Activated T-helper 17 cell treated with anti-CD3 and anti-CD28 coated beads, Interleukin-2, amount 50 U/mL, for 72 hours (primary cell): ENCODE measurements at places on chromosomes 6 and 20.

DNA sequence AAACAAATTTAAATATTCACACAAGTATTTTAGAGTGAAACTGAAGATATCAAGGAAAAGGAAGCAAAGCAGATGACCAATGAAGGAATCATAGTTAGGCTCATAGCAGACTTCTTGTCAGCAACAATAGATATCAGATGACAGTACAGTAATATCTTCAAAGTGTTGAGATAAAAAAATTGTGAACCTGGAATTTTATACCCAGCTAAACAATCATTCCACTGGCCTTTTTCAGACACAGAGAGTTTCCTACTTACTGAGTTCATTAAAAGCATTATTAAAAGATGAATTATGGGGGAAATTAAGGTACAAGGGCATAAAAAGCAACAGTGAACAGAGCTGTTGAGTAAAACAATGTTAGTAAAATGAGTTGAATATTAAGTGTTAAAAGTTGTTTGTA, 254.6 kb downstream of the UST start:
- no peak for ATAC-seq

GRCh38 chr6:117441824-117442264, 16.1 kb upstream of the ROS1 start:
- ATAC-seq = no peak

- no peak for ATAC-seq
Measured at GRCh38 chr6:54754406-54754805, 92.2 kb upstream of the FAM83B start.

GRCh38 chr6:137415127-137415833, 78.9 kb downstream of the OLIG3 start:
- ATAC-seq = peak; percentile 98

DNA sequence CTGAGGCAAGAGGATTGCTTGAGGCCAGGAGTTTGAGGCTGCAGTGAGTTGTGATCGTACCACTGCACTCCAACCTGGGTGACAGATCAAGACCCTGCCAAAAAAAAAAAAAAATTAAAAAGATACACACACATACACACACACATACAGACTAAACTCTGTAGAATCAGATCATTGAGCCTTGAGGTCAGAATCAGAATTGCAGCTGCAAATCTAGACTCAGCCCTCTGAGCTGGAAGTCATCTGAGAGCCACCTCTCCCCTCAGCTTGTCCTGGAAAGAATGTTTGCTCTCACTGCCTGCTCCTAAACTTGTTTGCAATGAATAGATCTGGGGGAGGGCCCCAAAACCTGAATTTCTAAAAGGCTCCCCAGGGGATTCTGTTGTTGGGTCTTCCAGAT, 41.4 kb upstream of the ANGPT4 start:
- ATAC-seq = no peak

GRCh38 chr20:12241065-12241464, 323.4 kb downstream of the BTBD3 start:
- ATAC-seq = no peak

DNA sequence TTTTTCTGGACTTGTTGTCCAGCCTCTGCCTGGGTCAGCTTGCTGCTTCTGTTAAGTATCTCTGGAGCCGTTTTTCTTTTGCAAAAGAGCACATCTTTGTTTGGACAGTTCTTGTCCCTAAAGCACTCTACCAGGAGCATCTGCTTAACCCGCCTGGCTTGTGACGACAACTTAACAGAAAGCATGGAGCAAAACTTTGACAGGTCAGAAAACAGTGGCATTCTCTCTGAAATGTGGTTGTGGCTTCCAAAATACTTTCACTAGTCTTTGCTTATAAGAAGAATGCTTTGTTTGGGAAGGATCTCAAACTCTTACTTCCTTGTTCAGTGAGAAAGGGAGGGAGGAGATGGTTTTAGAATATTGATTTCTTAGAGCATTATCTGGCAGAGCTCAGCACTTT, 47.6 kb downstream of the CD109 start:
- ATAC-seq = no peak

GRCh38 chr6:123965894-123966293, 162.2 kb downstream of the NKAIN2 start:
- ATAC-seq = no peak

- ATAC-seq = peak; percentile 69
Measured at GRCh38 chr20:13819885-13820645, 35.2 kb downstream of the NDUFAF5 start.

DNA sequence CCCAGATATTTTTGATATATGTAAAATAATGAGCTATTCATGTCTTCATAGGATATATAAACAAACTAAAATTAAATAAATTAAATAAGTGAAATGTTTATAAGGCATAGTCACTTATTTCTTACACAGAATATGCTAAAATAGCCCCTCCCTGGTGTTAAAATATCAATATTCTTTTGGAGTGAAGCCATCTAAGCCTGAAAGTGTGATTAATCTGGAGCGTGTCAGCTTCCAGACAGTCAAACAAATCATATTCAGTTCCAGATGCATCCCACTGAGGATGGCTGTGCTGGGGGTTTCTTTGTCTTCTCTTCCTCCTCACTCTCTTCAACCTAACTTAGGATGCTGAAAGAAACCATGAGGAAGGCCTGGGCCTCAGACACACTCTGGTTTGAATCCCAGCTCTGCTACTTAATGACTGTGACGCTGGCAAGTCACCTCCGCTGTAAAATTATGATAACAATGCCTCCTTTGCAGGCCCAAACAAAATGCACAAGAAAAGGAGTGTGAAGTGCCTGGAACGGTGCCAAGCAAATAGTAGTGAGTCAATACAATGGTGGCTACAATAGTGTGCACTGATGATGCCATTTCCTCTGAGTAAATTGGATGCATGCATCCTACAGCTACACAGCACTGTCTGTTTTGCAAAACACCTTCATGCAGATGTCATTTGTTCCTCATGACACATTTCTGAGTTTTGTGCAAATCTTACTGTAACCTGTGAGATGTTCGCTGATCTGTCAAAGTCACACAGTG, 161.4 kb downstream of the FOXC1 start:
- ATAC-seq = peak; percentile 94

GRCh38 chr6:154672086-154672485, 61.1 kb upstream of the SCAF8 start:
- no peak for ATAC-seq

GRCh38 chr20:22465622-22466446, 118.5 kb downstream of the FOXA2 start:
- no peak for ATAC-seq

GRCh38 chr20:23596579-23597250, 9.0 kb downstream of the CST9 start:
- ATAC-seq = no peak

GRCh38 chr6:90523779-90524310, 63.0 kb downstream of the MAP3K7 start:
- no peak for ATAC-seq

GRCh38 chr20:45588800-45589199, 9.7 kb upstream of the WFDC8 start:
- no peak for ATAC-seq

GRCh38 chr6:72248621-72249020, 362.3 kb downstream of the RIMS1 start:
- no peak for ATAC-seq

- no peak for ATAC-seq
Measured at GRCh38 chr6:7540595-7540994, 876 bp upstream of the DSP start.

DNA sequence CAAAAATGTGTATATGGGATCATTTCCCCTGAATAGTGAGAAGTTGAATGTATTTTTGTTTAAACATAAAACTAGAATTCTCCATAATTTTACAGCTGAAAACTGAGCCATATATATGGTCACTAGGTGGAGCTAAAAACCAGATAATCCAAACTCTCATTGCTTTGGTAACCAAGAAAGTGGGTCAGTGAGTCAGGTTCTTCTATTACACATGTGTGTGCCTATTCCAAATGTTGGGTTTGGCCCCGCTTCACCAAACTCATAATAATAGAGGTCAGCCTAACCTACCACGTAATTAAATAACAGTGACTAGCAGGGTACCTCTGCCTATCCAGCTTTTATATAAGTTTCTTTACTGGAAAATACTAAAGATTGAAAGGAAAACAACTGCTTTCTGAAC, 19.3 kb upstream of the RNGTT start:
- ATAC-seq = peak; percentile 99

DNA sequence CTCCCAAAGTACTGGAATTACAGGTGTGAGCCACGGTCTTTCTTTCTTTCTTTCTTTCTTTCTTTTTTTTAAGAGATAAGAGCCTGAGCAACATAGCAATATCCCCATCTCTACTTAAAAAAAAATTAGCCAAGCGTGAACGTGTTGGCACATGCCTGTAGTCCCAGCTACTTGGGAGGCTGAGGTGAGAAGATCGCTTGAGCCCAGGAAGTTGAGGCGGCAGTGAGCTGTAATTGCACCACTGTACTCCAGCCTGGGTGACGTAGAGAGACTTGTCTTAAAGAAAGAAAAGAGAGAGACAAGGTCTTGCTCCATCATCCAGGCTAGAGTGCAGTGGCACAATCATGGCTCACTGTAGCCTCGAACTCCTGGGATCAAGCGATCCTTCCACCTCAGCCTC, 162.0 kb upstream of the MLN start:
- ATAC-seq = no peak

GRCh38 chr6:130602151-130602770, 224.9 kb upstream of the SMLR1 start:
- ATAC-seq = peak; percentile 97

- no peak for ATAC-seq
Measured at GRCh38 chr6:137046871-137047412, 2.2 kb upstream of the IL20RA start.

GRCh38 chr20:35627121-35627520, 11.5 kb downstream of the SPAG4 start:
- no peak for ATAC-seq

DNA sequence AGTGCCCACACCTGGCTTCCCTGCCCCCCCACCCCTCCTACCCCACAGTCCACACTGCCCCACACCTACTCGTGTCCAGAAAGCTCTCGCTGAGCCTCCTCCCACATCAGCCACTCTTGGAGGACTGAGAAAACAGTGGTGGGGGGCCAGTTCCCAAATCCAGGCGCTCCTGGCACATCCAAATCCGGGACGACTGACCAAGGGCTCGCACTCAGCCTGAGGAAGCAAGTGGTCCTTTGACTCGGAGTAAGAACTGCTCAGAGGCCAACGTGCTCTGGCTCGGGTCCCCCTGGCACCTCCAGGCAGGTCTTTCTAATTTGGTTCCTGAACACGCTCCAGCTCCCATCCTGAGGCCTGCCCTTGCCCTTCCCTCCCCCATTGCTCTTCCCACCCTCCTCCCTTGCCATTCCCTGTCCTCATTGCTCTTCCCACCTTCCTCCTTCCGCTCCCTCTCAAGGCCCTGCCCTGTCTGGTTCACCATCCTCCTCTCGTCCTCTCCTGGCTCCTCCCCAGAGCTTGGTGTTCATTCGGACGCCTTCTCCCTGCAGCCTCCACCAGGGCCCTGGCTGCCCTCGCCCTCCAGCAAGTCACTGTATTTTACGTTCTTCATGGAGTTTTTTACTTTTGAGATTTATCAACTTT, 83.6 kb downstream of the THBS2 start:
- ATAC-seq = no peak

- peak; percentile 51 for ATAC-seq
Measured at GRCh38 chr6:24547243-24547642, 52.5 kb downstream of the ALDH5A1 start.

- ATAC-seq = peak; percentile 70
Measured at GRCh38 chr6:36364669-36365479, 22.6 kb downstream of the ETV7 start.

- ATAC-seq = no peak
Measured at GRCh38 chr6:129544892-129545612, 164.9 kb downstream of the ARHGAP18 start.

- peak; percentile 62 for ATAC-seq
Measured at GRCh38 chr20:62838128-62838891, 21.5 kb downstream of the COL9A3 start.

- no peak for ATAC-seq
Measured at GRCh38 chr6:23611776-23612381, 514.1 kb upstream of the NRSN1 start.

DNA sequence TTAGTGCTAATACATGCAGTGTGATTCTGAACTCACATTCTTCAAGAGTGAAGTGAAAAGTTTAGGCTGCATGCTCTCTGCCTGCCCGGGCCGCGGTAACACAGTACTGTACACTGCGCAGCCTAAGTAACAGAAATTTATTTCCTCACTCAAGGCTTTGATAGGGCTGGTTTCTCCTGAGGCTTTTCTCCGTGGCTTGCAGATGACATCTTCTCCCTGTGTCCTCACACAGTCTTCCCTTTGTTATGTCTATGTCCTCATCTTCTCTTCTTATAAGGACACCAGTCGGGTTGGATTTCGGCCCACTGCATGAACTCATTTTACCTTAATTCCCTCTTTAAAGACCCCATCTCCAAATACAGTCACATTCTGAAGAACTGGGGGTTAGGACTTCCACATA, 51.1 kb upstream of the TMEM170B start:
- no peak for ATAC-seq

- ATAC-seq = no peak
Measured at GRCh38 chr20:47760686-47761481, 24.4 kb downstream of the SULF2 start.

DNA sequence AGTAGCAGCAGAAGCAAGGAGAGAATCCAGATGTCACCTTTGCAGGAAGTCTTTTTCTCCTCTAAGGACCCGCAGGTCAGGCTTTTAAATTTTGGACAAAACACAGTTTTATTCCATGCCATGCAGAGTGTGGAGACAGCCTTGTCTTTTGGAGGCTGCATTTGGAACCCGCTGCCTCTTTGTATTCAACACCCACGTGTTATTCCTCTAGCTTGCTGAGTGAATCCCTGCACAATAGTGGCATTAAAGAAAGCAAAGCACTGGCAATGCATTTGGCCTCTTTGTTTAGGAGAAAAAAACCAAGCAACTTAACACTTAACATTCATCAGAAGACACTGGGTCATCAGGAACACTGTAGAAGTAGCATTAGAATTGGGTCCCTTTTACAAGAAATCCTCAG, 43.5 kb downstream of the TFAP2B start:
- no peak for ATAC-seq

DNA sequence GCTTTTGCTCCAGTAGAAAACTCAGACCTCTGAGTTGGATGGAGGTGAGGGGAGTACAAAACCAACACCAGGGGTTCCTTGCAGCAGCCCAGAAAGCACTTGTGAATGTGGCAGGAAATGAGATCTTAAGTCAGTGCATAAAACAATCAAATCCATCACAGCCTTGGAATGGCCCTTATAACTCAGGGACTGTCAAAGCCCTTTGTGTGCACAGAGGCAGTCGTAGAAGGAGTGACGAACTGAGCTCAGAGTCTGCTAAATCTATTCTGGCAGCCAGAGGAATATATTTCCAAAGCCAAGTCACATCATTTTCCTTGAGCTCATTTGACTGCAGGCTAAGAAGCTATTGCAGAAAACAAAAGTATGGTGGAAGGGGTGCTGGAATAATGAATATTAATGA, 676.6 kb downstream of the DHX35 start:
- no peak for ATAC-seq

- ATAC-seq = no peak
Measured at GRCh38 chr6:36525346-36525745, 21.9 kb downstream of the STK38 start.

GRCh38 chr6:2850538-2851113, 9.0 kb upstream of the SERPINB1 start:
- ATAC-seq = no peak
